ENCODE measurements at places on chromosomes 4 and X. TPM values are rescaled to one million over a fixed set of nuclear protein-coding genes. Genes with fewer than 3 reads are reported as not detected.

DNA sequence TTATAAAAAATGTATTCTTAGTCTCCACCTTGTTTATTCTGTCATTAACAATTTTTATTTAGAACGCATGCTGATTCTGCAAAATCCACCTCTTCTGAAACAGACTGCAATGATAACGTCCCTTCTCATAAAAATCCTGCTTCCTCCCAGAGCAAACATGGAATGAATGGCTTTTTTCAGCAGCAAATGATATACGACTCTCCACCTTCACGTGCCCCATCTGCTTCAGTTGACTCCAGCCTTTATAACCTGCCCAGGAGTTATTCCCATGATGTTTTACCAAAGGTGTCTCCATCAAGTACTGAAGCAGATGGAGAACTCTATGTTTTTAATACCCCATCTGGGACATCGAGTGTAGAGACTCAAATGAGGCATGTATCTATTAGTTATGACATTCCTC lies 75.6 kb upstream of the SMARCA5 start:
- H3K4me1 ChIP-seq: no peaks in the 10 kb centered on the region
- no peak for DNase-seq
- no peaks in the 10 kb centered on the region for H3K27me3 ChIP-seq
- no peak overlapping the region for H3K27ac ChIP-seq
- H3K36me3 ChIP-seq: no peaks in the 10 kb centered on the region
- no peak overlapping the region for H3K4me3 ChIP-seq

Gene PF4V1
- total RNA-seq: not detected

DNA sequence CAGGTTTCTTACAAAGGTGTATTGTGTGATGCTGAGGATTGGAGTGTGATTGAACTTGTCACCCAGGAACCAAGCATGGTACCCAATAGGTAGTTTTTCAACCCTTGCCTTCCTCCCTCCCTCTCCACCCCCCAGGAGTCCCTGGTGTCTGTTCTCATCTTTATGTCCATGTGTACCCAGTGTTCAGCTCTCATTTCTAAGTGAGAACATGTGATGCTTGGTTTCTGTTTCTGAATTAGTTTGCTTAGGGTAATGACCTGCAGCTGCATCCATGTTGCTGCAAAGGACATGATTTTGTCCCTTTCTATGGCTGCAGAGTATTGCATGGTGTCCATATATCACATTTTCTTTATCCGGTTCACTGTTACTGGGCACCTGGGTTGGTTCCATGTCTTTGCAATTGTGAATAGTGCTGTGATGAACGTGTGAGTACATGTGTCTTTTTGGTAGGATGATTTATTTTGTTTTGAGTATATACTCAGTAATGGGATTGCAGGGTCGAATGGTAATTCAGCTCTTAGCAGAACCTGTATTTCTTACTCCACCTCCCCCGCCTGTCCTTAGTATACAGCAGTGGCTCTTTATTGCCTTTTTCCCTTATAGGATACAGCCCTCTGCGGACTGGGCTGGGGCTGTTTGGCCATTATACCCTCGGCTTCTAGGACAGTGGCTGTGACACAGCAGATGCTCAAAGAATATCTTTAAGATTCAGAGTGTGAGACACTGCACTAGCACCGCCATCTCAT lies 145.4 kb downstream of the PTTG2 start:
- H3K4me1 ChIP-seq: no peaks in the 10 kb centered on the region
- no peak overlapping the region for H3K27ac ChIP-seq
- H3K27me3 ChIP-seq: no peaks in the 10 kb centered on the region
- H3K36me3 ChIP-seq: 0 out of 2 replicates have a peak, but pooled peaks cover 4% of the 10 kb centered on the region

- DNase-seq: no peak
- no peak overlapping the region for H3K27ac ChIP-seq
- H3K27me3 ChIP-seq: no peaks in the 10 kb centered on the region
Measured at GRCh38 chrX:154774622-154775021, 12.0 kb downstream of the DKC1 start.

Gene ASMT
- not detected for total RNA-seq

Gene WAS
- 0.84 TPM for total RNA-seq

DNA sequence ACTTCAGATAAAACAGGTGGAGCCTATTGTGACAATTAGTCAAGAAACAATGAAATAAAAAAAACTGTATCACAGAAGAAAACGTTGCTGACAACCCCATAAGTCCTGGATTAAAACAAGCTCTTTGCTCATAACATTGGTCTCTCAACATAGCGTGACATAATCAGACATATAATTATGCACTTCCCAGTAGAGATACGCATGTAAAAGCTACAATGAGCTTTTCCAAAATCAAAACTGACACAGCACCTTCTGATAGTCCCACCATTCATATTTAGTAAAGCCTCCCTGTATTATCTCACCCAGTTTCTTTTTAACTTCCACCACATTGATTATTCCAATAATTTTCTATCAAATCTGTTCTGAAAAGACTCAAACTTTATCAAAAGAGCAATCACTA lies 372.1 kb upstream of the SMIM31 start:
- no peaks in the 10 kb centered on the region for H3K36me3 ChIP-seq
- no peaks in the 10 kb centered on the region for H3K27me3 ChIP-seq
- no peaks in the 10 kb centered on the region for H3K4me1 ChIP-seq
- no peak overlapping the region for H3K27ac ChIP-seq
- no peak overlapping the region for H3K4me3 ChIP-seq
- no peak for DNase-seq

DNA sequence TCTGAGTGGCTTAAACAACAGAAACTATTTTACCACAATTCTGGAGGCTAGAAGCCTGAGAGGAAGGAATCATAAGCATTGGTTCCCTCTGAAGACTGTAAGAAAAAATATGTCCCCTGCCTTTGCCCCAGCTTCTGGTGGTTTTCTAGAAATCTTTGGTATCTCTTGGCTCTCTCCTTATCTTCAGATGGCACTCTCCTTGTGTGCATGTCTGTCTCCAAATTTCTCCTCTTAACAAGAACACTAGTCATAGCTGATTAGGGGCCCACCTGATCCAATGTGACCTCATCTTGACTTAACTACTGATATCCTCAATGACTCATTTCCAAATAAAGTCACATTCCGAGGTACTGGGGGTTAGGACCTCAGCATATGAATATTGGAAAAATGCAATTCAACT lies 635.0 kb upstream of the NR3C2 start:
- no peaks in the 10 kb centered on the region for H3K27me3 ChIP-seq
- H3K36me3 ChIP-seq: no peaks in the 10 kb centered on the region
- no peak overlapping the region for H3K27ac ChIP-seq
- no peak for DNase-seq

DNA sequence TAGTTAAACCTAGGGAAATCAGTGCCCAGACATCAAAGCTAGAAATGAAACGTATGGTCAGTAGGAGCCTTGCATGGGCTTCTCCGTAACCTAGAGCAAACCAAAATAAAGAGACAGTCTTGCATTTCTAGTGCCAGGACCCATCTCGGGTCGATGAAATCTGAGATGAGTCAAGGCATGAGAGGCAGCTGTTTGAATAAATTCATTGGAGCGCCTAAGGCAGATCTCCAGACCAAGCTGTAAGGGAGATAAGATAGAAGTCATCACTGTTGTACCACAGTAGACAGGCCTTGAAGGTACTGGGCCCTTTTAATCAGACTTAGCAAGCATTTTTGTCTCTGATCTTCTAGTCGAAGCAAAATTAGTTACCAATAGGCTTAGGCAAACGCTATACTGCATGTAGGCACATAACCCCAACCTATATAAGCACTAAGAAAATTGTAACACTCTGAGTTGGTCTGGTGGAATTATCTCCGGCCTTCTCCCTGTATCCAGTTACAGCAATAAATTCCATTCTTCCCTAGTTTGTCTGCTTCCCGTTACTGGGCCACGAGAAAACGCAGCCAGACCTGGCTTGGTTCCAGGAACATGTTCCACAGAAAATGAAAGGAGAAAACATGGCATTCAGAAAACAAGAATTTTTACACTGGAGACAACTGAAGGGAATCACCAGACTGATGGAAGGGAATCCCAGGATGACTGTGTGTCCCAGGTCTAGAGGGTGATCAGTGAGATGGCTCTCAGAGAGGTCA lies 21.1 kb upstream of the PAPSS1 start:
- no peaks in the 10 kb centered on the region for H3K27me3 ChIP-seq
- no peak overlapping the region for H3K4me3 ChIP-seq
- H3K4me1 ChIP-seq: no peaks in the 10 kb centered on the region
- DNase-seq: no peak

DNA sequence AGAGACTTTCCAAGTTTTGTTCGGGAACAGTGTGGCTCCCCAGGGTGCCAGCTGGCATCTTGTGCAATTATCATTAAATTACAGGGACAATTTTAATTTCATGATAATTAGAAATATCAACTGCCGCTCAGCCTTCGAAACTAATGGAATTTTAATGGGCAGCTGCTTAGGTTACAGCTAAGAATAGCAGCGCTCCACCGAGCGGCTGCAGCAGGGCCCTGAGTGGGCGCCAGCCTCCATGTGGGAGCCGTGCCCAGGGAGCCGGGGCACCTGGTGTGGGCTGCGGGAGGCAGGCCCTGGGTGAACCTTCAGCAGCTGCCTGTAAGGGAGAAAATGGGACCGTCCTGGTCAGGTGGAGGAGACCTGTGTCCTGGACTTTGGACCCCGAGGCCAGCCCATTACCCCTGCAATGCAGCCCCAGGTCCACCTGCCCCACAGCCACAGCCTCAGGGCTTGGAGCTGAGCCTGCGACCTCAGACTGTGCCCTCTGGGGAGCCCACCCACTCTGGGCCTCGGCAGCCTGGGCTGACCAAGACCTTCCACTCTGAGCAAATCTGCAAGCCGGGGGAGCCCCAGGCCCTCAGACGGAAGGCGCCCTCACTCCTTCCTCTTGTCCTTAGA lies 21.1 kb downstream of the MSANTD1 start:
- no peak for DNase-seq
- no peak overlapping the region for H3K4me3 ChIP-seq
- 0 out of 2 replicates have a peak, but pooled peaks cover 4% of the 10 kb centered on the region for H3K27me3 ChIP-seq
- H3K27ac ChIP-seq: no peak overlapping the region
- no peaks in the 10 kb centered on the region for H3K4me1 ChIP-seq
- H3K36me3 ChIP-seq: no peaks in the 10 kb centered on the region

Gene PIN4
- 9.5 TPM for total RNA-seq

- H3K36me3 ChIP-seq: peaks cover 5% of the 10 kb centered on the region
- no peak for DNase-seq
- H3K27ac ChIP-seq: no peak overlapping the region
- no peaks in the 10 kb centered on the region for H3K27me3 ChIP-seq
- peaks cover 20% of the 10 kb centered on the region for H3K4me1 ChIP-seq
Measured at GRCh38 chrX:48700951-48701653, 4.6 kb downstream of the SUV39H1 start.

Gene AMBN
- total RNA-seq: not detected

DNA sequence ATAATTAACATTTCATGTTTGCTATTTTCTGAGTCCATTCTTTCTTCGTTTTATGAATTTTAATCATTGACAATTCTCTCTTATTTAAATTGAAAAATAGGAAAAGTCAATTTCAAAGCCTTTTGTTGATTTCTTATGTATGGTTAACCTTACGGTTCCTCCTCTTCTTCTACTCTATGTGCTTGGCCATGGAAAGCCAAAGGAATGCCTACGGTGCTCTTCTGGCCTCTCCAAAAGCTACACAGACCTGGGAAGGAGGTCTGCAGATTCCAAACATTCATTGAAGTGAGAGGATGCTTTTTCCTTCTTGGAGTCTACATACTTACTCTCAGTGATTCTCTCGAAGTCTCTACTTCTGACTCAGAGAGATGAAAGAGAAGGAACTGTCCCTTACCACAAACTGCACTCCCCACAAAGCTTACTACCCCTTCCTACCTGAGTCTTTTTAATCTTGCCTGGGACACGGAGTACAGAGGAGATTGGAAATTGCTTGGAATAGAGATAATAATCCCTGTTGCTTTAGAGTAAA lies 863.1 kb upstream of the FTHL17 start:
- H3K4me1 ChIP-seq: no peaks in the 10 kb centered on the region
- no peaks in the 10 kb centered on the region for H3K27me3 ChIP-seq
- DNase-seq: no peak
- no peaks in the 10 kb centered on the region for H3K36me3 ChIP-seq

DNA sequence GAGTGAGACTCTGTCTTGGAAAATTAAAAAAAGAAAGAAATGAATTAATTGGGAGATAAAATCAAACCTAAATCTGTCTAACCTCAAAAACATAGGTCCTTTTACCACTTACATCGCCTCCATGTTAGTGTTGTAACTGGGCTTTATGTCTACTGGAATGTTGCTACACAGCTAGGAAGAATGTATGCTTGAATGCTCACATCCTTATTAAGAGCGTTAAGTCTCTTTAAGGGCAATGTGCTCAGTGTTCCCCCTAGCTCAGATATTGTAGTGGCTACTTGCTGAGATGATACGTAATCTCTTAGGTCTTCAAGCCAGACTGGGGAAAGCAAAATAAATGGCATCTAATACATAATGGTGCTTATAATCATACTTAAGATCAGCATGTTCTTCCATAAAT lies 1072.8 kb downstream of the PDHA2 start:
- H3K4me1 ChIP-seq: no peaks in the 10 kb centered on the region
- DNase-seq: no peak
- H3K27ac ChIP-seq: no peak overlapping the region
- H3K27me3 ChIP-seq: no peaks in the 10 kb centered on the region
- H3K4me3 ChIP-seq: no peak overlapping the region
- H3K36me3 ChIP-seq: no peaks in the 10 kb centered on the region

- no peaks in the 10 kb centered on the region for H3K4me1 ChIP-seq
- H3K27ac ChIP-seq: no peak overlapping the region
- no peaks in the 10 kb centered on the region for H3K36me3 ChIP-seq
- no peak overlapping the region for H3K4me3 ChIP-seq
- DNase-seq: no peak
- H3K27me3 ChIP-seq: no peaks in the 10 kb centered on the region
Measured at GRCh38 chrX:120372667-120373370, 10.9 kb downstream of the ATP1B4 start.

Gene GPR173
- 3.4 TPM for total RNA-seq

Gene MAGEC3
- not detected for total RNA-seq

- no peaks in the 10 kb centered on the region for H3K27me3 ChIP-seq
- H3K27ac ChIP-seq: peak overlapping the region; percentile 52
- H3K36me3 ChIP-seq: no peaks in the 10 kb centered on the region
Measured at GRCh38 chrX:119410027-119410819, 11.1 kb downstream of the SLC25A43 start.

- no peak for DNase-seq
- H3K27me3 ChIP-seq: no peaks in the 10 kb centered on the region
- H3K4me1 ChIP-seq: peaks cover 22% of the 10 kb centered on the region
- H3K36me3 ChIP-seq: peaks cover 8% of the 10 kb centered on the region
- H3K4me3 ChIP-seq: peak overlapping the region; percentile 91
- H3K27ac ChIP-seq: peak overlapping the region; percentile 96
Measured at GRCh38 chr4:186722796-186723291, 812 bp downstream of the FAT1 start.

- H3K27ac ChIP-seq: no peak overlapping the region
- DNase-seq: no peak
- no peaks in the 10 kb centered on the region for H3K36me3 ChIP-seq
- no peaks in the 10 kb centered on the region for H3K27me3 ChIP-seq
- H3K4me3 ChIP-seq: no peak overlapping the region
Measured at GRCh38 chr4:117135634-117136354, 50.4 kb upstream of the TRAM1L1 start.

Gene TBC1D19
- 25.4 TPM for total RNA-seq

Data from HCT116 (cell line).